ENCODE measurements at places on chromosomes 3 and 15.

GRCh38 chr3:183381673-183382072, 46.7 kb downstream of the MCF2L2 start:
- DNase-seq = no peak

GRCh38 chr3:148930752-148931151, 60.6 kb upstream of the GYG1 start:
- no peak for DNase-seq

DNA sequence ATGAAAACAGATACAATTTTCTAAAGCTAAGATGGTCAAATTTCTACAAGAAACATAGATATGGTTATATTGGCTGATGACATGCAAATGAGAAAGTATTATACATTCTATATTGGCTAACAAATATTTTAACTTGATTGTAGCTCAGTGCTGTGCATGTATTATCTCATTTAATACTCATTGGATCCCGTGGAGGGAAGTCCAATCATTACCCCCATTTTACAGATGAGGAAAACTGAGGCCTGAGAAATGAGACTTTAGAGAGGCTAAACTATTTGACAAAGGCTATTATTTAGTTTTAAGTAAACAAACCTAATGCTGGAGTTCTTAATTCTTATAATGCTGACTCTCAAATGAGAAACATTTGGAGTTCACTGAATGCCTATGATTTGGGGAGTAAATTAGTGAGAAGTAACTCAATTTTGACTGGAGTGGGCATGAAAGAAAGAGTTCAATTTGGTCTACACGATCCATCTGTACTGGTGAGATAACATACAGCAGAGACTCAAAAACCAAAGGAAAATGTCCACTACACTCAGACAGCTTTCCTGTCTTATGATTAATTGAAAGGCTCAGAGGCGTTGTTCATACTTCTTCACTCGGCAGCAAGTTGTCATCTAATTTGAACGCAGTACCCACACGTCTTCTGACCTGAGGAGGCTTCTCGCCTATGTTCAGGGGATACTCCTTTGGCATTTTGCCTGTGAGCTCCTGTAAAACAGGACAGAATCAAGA, 72.2 kb upstream of the LMOD3 start:
- DNase-seq = no peak

DNA sequence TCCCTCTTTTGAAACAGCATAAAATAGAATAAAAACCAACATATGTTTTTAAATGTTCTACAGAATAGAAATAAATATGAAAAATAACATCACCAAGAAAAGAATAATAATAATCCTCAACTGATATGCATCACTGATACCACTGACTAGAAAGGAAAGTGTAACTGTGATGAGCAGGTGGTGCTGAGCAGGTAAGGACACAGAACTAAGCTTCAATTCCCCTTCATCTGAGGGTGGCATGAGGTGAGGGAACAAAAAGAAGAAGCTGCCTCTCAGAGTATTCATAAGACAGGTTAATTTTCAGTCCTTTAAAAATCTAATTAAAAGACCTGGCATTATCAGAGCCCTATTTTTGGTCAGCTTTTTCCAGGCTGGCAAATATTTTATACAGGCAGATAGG, 216.3 kb downstream of the PLCH1 start:
- no peak for DNase-seq

- no peak for DNase-seq
These were observed 389.6 kb downstream of the MFSD1 start for GRCh38 chr3:159191447-159191846.

DNA sequence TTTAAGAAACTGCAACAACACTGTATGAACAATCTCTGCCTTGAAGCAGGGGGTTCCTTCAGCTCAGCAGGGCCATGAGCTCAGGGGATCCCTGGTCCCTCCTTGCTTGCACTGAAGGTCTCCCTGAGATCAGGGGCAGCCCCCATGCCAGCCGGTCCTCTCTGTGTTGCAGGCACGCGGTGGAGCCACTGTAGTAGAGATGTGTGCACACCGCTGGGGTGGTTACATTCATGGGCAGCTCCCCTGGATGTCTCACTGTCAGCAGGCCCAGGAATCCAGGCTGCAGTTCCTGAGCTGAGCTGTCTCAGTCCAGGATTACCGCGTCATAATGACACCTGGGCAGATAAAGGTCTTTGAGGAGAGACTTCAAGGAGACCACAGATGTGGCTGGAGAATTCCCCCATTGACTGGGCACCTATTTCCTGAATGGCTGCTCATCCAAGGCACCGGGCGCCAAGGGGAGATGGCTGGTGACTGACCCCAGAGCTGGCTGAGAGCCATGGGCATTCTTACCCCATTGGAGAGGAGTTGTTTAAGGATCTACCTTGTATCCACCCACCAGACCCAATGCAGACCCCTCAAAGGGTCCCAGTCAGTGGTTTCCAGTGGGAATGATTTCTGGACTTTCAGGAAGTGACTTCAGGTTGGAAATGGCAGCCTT, 10.4 kb upstream of the KLF13 start:
- DNase-seq = no peak

GRCh38 chr3:184230081-184230602, 757 bp downstream of the VWA5B2 start:
- DNase-seq = no peak

GRCh38 chr15:43239732-43240491, 19.1 kb upstream of the EPB42 start:
- no peak for DNase-seq

DNA sequence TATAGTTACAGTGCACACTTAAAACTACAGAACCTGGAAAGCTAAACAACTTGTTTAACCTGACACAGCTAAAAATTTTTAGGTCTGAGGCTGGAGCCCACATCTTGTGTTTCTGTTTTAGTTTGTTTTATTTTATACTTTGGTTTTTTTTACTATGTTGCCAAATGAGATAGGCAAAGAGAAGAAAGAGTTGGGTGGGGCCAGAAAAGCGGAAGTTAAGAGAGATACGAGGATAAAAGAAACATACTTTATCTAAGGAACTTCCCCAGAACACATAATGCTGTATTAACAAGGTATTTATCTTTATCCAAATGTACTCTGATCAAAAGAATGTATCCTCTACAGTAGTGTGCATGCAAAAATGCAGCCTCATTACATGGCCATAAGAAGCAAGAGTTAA, 1145.7 kb downstream of the EPHA3 start:
- no peak for DNase-seq

DNA sequence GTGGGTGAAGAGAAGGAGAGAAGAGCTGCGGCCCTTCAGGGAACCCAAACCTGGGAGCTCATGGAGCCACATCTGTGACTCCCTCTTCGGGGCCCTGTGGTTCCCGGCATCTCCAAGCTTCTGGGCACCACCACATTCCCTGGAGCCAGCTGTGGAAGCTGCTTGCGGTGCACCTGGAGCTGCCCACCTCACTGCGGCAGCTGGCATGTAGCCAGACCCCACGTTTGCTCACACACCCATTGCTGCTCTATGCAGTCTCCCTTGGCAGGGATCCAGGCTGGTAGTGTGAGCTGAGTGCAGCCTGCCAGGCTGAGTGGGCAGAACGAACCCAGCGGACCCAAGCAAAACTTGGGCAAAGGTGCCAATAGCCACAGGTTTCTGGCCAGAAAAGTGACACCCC, 16.8 kb upstream of the PLA2G4E start:
- DNase-seq = no peak

GRCh38 chr15:68550498-68551295, 28.1 kb upstream of the CORO2B start:
- peak; percentile 86 for DNase-seq

DNA sequence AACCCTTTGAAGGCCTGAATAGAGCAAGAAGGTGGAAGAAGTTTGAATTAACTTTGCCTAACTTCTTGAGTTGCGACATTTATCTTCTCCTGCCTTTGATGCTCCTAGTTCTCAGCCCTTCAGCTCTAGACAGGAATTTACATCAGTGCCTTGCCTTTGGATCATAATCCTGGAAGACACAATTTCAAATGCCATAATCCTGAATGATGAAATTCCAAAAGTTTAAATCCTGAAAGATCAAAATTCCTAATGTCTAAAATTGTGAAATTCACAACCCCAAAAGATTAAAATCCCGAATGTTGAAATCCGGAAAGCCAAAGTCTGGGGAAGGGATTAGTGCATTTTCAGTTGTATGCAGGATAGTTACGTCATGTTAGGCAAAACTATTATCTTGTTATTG, 166.6 kb upstream of the PDZRN3 start:
- DNase-seq = no peak

DNA sequence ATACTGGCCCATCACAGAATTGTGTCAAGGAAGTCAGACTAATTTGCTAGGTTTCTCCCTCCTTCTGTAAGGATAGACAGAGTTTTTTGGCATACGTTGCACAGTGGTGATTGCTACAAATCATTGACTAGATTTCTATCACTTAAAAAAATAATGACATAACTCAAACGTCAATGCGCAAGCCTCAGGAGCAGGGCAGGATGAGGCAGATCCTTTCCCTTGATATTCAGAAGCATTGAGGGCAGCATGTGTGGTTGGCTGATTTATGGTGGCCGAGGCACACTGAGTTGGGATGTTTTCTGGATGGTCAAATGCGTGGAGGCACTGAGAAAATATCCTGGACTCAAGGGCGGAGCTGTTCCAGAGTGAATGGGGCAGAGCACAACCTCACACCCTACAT, 14.4 kb downstream of the THSD4 start:
- DNase-seq = no peak

DNA sequence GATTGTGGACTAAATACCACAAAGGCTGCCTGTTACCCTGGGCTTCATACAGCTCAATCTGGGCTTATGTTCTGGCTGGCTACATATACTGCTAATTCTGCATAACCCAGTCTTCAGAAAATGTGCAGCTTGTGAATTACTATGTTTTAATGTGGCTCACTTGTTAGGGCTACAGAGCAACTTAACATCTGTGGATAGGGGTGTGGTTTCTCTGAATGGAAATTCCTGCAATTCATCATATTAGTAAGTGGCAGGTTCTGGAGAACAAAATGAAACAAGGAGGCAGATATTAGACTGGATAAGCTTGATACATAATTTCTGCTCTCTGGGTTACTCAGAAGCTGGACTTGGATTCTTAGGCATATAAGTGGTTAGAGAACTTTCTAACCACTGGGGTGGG, 6.7 kb downstream of the TMEM202 start:
- DNase-seq = no peak

- DNase-seq = no peak
These were observed 10.5 kb upstream of the CCK start for GRCh38 chr3:42276141-42277132.

DNA sequence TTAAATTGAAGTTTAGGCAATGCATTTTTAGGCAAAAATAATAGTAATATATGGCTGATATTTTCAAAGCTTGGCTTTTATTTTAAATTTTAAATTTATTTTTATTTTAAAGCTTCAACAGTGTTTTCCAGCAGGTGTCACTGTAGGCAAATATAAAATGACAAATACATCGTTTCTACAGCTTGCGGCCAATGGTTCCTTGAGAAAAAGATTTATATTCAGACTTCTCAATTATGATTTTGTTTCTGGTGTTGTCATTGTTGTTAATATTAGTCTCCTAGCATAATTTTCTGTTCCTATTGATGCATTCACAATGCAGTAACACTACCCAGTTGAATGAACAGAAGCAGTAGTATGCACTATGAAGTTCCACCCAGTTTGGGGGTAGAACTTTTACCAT, 220.7 kb upstream of the DNAJC19 start:
- no peak for DNase-seq

GRCh38 chr3:127590282-127590592, 296 bp downstream of the TPRA1 start:
- peak; percentile 48 for DNase-seq

DNA sequence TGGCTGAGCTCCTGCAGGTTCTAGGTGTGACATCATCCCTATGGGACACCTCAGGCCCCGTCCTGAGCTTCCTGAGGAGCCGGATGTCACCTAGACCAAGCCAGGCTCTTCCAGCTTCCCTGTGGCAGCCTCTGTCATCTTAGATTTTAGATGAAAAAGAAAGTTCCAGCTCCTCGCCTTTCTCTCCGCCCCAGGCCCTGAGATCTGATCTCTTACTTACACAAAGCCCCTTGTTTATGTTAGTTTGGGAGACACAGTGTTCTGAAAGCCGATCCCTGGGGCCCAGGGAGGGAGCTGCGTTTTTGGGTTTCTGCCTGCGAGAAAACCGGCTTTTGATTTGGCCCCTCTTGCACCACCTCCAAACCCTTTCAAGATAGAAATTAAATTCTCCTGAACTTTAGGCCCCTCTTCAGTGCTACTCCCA, 40.2 kb upstream of the FAM107A start:
- DNase-seq = no peak

DNA sequence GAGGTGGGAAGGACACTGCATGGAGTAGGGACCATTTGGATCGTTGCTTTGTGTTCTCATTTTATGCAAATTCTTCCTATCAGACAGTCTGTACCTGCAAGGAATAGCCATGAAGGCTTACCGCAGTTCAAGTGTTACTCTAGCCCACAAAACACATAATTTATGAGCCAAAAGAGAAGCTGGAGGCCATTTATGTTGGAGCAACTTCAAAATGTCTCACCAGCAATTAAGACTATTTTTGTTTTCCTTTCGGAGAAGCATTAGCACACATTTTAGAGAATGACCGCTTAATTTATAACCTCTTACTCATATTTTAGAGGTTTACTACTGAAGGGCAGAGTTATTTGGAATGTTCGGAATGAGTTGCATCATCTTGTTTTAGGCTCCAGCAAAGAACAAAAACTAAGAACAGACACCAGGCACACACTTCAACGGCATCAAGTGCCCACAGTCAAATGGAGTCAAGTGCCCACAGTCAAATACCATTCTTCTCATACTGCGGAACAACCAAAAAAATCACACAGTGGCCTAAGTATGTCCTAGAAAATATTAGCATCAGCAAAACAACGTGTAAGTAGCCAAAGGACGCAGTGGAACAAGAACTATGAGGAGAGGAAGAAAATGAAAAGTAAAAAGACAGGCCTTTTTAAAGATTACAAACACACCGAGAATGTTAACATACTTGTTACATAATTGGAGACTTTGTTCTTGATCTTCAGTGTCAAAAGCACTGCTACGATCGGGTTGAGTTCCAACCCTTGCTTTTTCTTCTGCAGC, 17.5 kb upstream of the GOLGA8J start:
- no peak for DNase-seq

DNA sequence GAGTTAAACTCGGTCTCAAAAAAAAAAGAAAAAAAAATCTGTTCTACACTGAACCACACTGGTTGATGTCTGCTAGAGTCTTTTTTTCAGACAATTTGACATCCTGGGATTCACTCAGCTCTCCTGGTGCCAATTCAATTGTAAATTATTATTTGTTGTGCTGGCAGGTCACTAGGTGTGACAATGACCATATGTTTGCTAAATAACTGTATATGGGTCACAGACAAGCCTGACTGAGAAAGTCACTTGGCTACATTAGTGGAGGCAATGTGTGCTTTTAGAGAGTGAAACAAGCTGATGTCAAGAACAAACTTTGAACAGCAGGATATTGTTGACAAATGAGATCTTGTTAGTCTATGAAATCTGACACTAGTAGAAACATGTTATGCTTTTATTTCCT, 1379.1 kb downstream of the ZPLD1 start:
- DNase-seq = no peak

DNA sequence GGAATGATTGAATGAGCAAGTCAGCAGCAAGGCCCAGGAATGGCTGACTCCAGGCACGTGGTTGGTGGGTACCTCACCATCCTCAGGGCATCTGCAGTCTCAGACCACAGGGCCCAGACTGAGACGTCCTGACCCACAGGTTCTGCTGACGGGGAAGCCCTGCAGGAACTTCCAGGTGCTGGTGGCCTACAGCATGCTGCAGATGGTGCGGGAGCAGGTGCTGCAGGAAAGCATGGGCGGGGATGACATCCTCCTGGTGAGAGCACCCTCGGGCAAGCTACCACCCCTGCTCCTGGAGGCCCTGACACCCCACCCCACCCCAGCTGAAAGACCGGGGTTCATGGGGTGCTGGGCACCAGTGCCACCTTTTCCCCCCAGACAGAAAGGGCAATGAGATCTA, 14.1 kb downstream of the TBC1D21 start:
- no peak for DNase-seq

Measured in activated CD4-positive, alpha-beta T cell treated with anti-CD3 and anti-CD28 coated beads, Interleukin-2, amount 50 U/mL, for 48 hours (primary cell).